ENCODE measurements at places on chromosomes 5 and 9.

DNA sequence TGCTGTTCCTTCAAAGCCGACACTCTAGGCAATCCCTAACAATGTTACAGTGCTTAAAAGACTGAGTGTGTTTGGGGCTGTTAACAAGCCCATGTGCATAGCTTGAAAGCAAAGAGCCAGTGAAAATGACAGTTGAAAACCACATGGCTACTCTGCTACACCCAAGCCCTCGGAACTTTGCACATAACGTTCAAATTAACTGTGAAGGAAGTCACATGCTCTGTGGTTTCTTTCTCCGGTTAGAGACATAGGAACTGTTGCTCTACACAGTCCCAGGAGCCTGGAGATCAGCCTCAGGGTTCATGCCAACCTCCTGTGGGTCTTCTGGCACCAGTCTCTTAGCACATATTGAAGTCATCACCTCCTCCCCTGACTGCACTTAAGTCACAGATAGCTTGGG is 51.1 kb downstream of the C9orf152 start:
- peak; percentile 90 for DNase-seq

DNA sequence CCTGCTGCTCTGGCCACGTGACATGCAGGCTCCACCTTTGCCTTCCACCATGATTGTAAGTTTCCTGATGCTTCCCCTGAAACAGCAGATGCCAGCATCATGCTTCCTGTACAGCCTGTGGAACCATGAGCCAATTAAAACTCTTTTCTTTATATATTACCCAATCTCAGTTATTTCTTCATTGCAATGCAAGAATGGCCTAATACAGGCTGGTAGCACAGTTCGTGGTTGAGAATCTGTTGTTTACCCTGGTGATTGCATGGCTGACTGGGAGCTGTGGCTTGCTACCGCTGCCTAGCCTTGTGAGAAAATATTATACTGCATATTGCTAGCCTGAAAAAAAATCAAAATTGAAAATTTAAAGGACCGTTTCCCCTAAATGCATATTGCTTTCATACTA is 44.8 kb upstream of the PTPN3 start:
- no peak for DNase-seq

DNA sequence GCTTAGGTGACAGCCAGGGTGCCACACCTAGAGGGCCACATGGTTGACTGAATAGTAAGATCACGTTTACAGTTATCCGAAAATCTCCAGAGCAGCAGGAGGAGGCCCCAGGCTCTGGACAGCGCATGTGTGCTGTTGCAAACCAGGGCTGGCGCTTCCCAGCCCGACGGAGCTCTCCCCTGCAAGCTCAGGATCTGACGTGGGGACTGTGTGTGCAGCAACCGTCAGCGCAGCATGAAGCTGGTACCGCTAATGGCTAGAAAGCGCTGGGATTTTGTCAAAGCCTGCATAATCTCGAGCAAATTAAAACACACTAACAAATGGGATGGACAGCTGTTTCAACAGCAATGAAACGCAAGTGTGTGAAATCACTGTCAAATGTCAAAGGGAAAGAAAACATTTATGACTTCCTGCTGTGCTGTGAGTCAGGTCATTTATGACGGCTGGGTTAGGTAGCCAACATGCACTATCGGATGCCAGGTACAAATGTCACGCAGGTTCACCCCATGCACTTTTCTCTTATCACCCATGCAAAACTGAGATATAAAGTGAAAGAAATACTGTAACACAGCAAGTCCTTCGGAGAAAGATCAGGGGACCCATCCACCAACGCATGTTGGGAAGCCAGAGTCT is 7.5 kb downstream of the SURF4 start:
- no peak for DNase-seq

- peak; percentile 72 for DNase-seq
Measured at GRCh38 chr5:170338933-170339779, 41.6 kb upstream of the LCP2 start.

- no peak for DNase-seq
Measured at GRCh38 chr9:20593537-20593936, 28.8 kb downstream of the MLLT3 start.

DNA sequence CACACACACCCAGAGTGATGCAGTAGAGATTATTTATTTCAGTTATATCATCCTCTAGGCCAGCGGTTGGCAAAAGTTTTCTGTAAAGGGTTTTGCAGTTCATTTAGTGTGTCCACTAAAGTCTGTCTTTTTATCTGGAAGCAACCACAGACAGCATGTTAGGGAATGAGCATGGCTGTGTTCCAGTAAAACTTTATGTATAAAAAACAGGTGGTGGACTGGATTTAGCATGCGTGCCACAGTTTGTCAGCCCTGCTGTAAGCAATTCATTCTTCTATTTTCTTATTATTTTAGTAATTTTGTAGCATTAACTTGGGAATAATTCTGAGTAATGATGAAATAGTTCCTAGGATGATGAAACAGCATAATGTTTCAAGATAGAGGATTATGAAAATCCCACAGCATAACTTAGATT is 51.7 kb downstream of the CCNH start:
- no peak for DNase-seq

DNA sequence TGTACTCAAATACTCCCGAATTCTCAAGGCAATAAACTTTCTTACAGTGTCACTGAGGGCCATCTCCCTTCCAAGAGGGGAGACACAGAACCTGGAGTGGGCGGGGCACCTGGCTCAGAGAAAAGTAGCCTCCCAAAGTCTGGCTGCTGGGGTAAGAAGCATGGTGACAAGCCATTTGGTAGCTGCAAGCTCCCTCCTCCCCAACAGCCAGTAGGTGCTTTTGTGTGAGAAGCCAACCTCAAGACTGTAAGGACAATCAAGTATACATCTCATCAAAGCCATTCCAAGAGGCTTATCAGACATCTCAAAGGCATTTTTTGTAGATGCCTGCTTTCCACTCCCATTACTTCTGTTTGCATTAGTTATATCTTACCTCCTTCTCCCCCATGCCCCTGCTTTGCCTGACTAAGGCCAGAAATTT is 1.4 kb downstream of the DAB2 start:
- DNase-seq = no peak

DNA sequence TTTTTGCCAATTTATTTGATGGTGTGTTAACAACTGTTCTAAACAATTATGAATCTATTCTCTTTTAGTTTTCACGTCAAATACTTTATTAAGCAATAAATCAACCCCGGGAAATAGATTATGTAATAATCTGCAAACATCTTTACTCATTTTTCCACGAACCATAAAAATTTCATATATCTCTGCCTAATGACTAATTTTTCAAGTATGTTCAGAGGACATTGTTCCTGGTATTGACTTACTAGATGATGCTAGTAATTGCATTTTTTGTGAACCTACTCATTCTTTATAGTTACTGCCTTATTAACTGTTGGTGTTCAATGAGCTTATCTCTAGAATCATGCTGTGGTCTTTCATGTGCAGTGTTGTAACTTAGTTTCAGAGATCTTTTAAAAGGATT is 41.0 kb upstream of the FBN2 start:
- DNase-seq = no peak

GRCh38 chr9:129124506-129125069 is 13.4 kb downstream of the PTPA start:
- DNase-seq = no peak

DNA sequence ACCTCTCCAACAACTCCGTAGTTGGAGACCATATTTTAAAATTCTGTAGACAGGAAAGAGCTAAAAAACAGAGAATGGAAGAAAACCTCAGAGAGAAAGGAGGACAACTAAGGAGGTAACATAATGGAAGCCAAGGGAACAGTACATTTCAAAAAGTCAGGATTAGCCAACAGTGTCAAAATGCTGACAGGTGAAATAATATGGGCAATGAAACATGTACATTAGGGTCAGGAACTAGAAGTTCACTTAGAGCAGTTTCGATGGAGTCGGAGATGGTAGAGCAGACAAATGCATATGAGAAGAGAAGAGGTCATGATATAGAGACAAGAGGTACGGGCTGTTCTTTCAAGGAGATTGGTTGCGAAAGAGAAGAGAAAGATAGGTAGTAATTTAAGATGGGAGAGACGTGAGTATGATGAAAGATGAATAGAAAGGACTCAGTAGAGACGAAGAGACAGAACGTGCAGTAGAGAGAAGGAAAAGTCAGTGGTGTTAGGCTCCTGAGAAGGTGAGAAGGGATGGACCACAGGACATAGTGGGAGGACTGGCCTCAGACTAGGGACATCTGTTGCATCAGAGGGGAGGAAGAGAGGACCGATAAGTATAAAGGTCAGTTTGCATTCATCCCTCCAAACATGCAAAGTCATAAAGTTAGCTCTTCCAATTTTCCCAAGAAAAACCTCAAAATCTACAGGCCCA is 25.6 kb downstream of the NRG2 start:
- no peak for DNase-seq

- no peak for DNase-seq
Measured at GRCh38 chr5:163561339-163561738, 55.9 kb downstream of the MAT2B start.

- DNase-seq = peak; percentile 14
Measured at GRCh38 chr5:26329562-26330189, 708.7 kb downstream of the CDH9 start.

DNA sequence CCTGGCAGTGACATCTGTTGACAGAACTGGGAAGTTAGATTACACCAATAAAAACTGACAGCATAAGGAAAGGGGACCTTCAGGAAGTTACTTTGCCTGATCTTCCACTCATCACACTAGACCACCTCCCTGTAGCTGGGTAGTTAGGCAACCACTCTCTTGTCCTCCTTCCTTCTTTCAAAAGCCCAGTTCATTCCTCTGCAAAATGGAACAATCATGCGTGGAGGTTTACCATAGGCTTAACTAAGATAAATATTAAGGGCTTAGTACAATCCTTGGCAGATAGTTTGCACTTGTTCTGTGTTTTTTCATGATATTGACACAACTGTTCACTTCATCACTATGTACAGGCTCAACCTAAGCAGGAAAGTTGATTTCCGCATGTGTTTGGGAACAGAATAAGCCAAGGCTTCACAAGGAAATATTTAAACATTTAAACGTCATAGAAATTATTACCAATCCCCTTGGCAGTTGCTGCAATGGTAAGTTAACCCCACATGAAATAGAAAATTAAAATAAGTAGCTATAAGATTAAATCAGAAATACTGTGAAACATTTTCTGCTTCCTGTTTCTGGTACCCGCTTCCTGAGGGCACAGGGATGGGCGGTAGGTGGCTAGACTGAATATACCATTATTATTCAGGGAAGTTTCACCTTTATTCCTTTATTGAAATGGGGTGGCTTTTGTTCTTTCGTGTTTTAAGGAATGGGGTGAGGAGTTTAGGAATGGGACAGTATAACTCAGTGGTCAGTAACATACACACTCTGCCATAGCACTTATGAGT is 9.9 kb upstream of the PTGER4 start:
- DNase-seq = peak; percentile 72

GRCh38 chr9:117286245-117286644 is 128.6 kb downstream of the ASTN2 start:
- DNase-seq = no peak

DNA sequence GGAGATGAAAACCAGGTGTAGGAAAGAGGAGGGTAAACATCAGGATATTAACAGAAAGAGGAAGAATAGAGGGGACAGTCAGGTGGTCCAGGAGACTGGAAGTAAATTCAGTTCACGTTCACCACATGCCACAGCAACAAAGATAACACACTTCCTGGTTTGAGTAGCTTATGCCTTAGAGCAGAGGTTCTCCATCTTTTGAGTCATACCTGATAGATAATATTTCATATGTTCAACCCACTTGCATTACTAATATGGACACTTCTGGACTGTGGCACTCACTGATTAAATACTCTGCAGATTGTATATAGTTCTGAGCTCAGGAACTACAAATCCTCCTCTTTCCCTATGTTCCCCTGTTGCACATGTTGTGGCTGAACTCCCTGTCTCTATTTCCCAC is 179.9 kb upstream of the NR3C1 start:
- DNase-seq = peak; percentile 28

GRCh38 chr5:133685402-133686018 is 73.2 kb upstream of the FSTL4 start:
- no peak for DNase-seq

DNA sequence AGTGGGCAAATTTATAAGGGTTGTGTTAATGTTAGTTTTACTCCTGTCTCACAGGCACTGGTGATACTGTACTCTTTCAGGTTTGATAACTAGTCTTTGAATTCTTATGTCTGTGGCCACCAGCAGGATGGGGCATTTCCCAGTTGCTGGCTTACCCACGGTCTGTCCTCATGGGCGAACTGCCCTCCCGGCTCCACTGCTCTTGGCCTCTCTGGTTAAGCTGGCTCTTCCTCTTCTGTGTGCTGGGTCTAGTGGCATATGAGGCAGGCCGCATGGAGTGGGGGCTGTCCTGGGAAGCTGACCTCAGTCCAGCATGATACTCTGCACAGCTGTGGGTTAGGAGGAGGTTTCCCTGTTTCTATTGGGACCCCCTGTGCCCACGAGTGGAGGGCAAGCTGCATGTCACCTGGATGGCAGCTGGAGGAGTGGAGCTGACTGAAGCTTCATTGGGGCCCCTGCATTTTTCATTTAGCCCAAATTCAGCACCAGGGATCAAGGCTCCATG is 19.5 kb downstream of the PHF2 start:
- no peak for DNase-seq

GRCh38 chr5:160133918-160134304 is 14.7 kb upstream of the PWWP2A start:
- no peak for DNase-seq

DNA sequence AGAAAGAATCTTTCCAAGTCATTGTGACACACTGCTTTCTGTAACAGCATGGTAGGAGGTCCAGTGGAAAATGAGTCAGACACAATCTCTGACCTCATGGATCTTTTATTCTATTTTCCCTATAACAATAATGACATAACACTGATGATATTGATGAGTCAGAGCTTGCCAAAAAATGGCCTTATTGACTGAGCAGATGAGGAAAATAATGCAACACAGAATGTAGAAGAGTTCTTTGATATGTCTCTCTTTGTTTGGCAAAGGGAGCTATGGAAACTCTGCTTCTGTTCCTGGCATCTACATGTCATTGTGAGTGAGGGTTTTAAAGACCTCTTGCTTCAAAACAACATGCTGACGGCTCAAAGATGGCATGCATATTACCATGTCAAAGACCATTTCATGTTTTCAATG is 443.1 kb upstream of the ZNF608 start:
- DNase-seq = no peak

- DNase-seq = peak; percentile 6
Measured at GRCh38 chr5:61866930-61867329, 439.1 kb upstream of the KIF2A start.

DNA sequence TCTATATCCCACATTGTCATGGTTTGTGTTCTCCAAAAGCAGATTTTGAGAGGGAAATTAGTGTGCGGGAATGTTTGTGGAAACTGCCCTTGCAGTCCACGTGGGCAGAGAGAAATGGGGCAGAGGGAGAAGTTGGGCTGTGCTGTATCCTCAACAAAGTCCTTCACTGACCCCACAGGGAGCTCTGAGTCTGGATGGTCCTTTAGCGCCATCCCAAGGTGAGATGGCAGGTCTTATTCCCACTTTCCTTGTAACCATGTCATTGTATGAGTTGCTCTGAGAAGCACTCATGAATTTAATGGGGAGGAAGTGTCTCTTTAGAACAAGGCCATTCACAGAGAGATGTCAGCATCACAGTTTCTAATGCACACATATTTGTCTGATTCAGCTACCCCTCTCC is 127.1 kb downstream of the ANKRD18B start:
- DNase-seq = no peak

Data from KBM-7 (cell line).